IMR-90 (cell line): ENCODE measurements at places on chromosomes 1 and 21.

DNA sequence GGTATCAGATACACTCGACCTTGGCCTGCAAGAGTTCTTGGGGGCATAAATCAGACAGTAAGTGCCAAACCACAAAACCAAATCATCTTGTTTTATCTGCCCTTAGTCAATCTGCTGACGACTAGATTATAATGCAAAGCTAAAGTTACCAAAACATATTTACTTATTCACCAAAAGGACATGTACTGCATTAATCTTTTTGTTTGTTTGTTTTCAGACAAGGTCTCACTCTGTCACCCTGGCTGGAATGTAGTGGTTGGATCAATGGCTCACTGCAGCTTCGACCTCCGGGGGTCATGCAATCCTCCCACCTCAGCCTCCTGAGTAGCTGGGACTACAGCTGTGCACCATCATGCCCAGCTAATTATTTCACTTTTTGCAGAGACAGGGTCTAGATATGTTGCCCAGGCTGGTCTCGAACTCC, 114.7 kb downstream of the APP start:
- H3K27me3 ChIP-seq, result no peaks in the 10 kb centered on the region
- DNase-seq, result no peak
- H3K4me1 ChIP-seq, result peaks cover 4% of the 10 kb centered on the region; the same call in 1 of the 2 replicates
- H3K27ac ChIP-seq, result no peak overlapping the region
- peaks cover 4% of the 10 kb centered on the region for H3K36me3 ChIP-seq

DNA sequence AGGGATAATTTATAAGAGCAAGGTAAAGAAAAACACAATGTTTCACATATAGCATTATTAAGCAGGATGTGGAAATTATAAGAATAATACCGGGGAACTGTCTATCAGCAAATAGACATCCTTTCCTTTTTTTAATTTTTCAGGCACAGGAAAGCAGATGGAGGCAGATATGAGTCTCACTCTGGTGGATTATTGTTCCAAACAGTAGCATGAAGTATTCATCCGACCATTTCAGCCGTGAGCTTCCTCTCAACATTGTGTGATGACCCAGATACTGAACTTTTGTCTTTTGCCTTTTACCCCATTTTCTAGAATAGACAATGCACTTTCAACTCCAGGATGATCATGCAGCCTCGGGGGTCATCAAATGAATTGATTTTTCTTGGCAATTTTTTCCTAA, 599.8 kb downstream of the ADGRL2 start:
- no peak overlapping the region for H3K27ac ChIP-seq
- no peaks in the 10 kb centered on the region for H3K36me3 ChIP-seq
- H3K4me1 ChIP-seq, result no peaks in the 10 kb centered on the region

DNA sequence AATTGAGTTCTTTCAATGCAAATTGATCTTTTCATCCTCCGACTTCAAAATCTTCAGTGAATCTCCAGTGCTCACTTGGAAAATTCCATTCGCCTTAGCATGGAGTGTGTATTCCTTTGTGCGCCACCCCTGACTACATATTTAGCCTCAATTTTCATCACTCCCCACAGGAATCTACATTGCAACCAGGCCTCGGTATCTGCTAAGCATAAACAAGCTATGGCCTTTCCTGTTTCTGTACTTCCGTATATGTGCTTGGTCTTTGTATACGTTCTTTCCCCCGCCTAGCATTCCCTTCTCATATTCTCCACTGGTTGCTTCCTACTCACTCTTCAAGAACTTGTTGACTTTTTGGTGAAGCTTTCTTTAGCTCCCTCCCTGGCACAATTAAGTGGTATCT, 470.8 kb downstream of the LMO4 start:
- no peaks in the 10 kb centered on the region for H3K27me3 ChIP-seq
- peak; percentile 52 for DNase-seq
- no peaks in the 10 kb centered on the region for H3K36me3 ChIP-seq
- H3K4me3 ChIP-seq, result no peak overlapping the region
- peaks cover 10% of the 10 kb centered on the region for H3K4me1 ChIP-seq

DNA sequence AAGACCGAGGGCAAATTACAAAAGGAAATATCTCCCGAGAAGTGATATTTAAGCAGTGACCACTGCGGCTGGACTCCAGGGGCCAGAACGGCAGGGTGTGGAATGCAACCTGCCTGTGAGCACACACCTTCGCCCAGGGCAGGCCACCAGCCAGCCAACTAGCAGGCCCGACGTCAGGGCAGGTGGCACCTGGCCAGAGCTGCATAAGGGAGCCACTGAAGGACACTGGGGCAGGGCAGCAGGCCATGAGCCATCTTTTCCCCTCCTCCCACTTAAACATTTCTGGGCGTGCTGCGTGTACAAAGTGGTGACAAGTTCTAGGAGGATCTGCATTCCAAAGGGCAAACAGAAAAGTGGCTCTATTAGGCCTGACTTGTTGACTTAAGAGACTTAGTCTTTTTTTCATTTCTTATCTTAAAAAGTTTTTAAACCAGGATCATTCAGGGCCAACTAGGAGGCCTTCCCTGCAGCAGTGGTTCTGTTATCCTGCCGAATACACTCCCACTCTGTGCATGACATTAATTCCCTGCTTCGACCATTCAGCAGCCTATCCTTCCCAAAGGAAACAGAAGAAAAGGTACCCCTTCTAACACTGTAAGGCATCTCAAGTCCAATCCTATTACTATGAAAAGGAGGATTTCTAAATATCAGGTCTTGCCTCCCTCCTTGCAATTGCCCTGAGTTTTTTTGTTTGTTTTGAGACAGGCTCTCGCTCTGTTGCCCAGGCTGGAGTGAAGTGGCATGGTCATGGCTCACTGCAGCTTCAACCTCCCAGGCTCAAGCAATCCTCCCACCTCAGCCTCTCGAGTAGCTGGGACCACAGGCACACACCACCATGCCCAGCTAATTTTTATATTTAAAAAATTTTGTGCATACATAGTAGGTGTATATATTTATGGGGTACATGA, 96.3 kb downstream of the BCAR3 start:
- H3K27ac ChIP-seq, result peak overlapping the region; percentile 48; the same call in 1 of the 2 replicates
- peaks cover 9% of the 10 kb centered on the region for H3K4me1 ChIP-seq
- H3K4me3 ChIP-seq, result no peak overlapping the region
- H3K27me3 ChIP-seq, result no peaks in the 10 kb centered on the region
- H3K36me3 ChIP-seq, result peaks cover 53% of the 10 kb centered on the region
- no peak for DNase-seq

DNA sequence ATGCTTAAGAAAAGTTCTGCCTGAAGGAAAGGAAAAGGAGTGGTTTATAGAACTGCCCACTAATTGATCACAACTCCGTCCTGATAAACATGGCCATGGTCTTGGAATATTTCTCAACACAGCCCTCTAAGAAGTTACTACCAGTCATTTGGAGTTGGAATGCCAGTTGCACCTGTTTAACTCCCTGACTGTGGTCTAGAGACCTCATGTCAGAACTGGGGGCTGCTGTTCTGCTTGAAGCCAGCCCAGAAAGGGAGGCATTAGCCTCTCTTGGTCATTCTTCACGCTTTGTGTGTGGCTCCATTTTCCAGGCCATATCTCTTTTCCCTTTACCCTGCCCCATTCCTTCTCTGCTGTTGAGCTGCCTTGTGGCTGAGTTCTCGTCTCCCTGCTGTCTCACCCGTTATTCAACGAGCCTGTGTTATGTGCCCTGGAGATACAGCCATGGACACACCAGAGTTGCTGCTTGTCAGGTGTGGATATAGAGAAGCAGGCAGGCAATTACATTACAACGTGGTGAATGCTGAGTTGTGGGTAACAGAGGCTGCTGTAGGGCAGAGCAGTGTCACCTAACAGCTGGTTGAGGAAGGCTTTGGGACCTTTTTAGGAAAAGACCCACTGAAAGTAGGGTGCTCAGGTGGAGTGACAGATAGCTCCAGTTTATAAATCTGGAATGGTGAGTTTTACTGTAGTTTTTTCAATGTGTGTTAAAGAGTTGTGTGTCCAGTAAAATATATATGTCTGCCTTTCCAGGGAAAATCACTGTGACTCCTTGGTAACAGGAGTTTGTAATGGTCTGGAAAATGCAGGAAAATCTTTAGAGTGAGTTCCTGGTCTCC, 137.0 kb upstream of the IPO9 start:
- H3K27ac ChIP-seq, result no peak overlapping the region
- no peaks in the 10 kb centered on the region for H3K27me3 ChIP-seq
- DNase-seq, result no peak
- H3K4me3 ChIP-seq, result no peak overlapping the region
- H3K36me3 ChIP-seq, result no peaks in the 10 kb centered on the region

- DNase-seq, result peak; percentile 14
- no peaks in the 10 kb centered on the region for H3K36me3 ChIP-seq
- H3K4me3 ChIP-seq, result no peak overlapping the region
- H3K4me1 ChIP-seq, result no peaks in the 10 kb centered on the region
- no peak overlapping the region for H3K27ac ChIP-seq
- peaks cover 33% of the 10 kb centered on the region for H3K27me3 ChIP-seq
These were observed 52.0 kb downstream of the OLIG1 start for GRCh38 chr21:33121715-33122475.

DNA sequence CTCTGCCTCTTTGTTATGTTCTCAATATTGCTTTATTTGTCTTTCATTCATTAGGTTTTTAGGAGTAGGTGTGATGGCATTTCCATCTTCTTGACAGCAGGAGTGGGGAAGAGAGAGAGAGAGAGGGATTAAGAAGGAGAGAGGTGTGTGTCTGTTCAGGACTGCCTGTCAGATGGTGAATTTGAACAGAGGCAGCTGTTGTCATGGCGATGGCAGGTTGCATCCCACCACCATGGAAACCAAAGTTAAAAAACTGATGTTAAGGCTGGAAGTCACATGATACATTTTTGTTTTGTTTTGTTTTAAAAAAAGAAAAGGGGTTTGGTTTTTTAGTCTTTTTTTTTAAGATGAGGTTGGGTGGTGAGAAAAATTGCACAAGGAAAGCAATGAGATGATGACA, 18.3 kb downstream of the CACNA1E start:
- no peak overlapping the region for H3K27ac ChIP-seq
- H3K4me1 ChIP-seq, result no peaks in the 10 kb centered on the region
- no peaks in the 10 kb centered on the region for H3K36me3 ChIP-seq
- H3K4me3 ChIP-seq, result no peak overlapping the region
- H3K27me3 ChIP-seq, result no peaks in the 10 kb centered on the region
- DNase-seq, result no peak

DNA sequence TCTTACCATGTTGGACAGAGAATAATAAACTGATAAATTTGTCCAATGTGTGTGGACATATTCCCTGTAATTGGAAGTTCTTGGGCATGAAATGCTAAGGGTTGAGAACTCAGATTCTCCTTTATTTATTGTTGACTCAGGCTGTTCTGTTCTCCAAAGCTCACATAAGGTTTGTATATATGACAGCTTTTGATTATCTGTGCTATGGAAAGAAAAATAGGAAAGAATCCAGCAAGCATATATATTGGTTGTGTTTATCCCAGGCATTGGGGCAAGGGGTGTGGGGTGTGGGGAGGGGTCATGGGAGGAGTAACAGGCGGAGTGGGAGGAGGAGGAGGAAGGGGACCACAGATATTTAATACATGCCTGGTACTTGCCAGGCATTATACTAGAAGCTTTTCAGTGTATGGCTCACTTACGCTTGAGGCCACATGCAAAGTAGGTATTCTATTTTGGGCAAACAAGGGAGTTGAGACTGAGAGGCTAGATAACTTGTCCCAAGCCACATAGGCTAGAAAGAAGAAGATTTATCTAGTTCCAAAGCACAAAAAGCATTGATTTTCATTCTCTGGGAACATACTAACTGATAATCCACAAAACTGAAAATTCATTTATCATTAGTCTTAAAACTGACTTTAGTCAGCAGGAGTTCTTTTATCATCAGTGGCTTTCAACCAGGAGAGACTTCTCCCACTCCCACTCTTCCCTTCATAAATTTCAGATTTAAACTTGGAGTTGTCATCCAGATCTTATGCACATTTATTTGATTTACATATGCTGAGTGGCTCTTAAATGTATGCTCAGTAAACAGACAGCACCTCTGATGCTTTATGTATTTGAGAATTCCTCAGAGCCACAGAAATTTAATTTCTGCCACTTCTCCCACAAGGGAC, 27.2 kb downstream of the NGF start:
- no peak overlapping the region for H3K27ac ChIP-seq
- H3K4me1 ChIP-seq, result peaks cover 2% of the 10 kb centered on the region; the same call in 1 of the 2 replicates
- no peaks in the 10 kb centered on the region for H3K27me3 ChIP-seq
- H3K4me3 ChIP-seq, result no peak overlapping the region

GRCh38 chr1:192916021-192916420, 107.2 kb downstream of the RGS2 start:
- H3K27me3 ChIP-seq, result no peaks in the 10 kb centered on the region; the same call in none of the 2 replicates
- no peak overlapping the region for H3K27ac ChIP-seq
- no peaks in the 10 kb centered on the region for H3K4me1 ChIP-seq
- no peak for DNase-seq

- no peak for DNase-seq
- no peak overlapping the region for H3K27ac ChIP-seq
- no peaks in the 10 kb centered on the region for H3K4me1 ChIP-seq
These were observed 149.7 kb downstream of the PEX14 start for GRCh38 chr1:10624256-10625050.

DNA sequence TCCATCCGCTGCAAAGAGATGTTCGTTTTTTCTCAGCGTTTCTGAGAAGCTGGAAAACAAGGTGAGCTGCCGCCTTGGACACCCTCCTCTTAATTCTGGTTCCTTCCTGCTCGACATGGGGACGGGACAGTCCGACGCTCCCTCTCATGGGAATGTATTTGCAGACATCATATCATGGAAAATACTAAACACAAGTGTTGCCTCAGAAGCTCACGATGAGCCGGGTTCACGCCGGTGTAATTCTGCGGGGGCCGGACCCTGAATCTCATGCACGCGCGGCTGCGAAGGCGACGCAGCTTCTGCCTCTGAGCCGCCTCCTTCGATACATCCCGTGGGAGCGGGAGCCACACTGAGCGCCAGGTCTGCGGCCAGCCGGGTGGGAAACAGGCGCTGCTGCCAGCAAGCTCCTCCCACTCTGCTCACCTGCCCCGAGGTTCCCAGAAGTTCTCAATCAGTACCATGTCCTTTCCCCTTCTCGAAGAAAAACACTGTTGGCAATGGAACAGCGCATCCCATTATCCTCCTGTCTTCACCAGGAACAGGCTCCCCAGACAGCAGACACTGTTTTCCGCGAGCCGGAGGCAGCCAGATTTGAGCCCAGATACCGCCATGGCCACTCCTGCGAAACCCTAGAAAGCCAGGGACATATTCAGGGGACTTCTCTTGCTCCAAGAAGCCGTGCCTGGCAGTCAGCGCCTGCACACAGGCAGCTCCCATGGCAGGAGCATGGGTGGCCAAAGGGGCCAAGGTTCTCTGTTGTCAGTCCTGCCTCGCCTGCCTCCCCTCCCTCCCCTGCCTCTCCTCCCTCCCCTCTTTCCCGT, 98.0 kb downstream of the WDR4 start:
- H3K4me3 ChIP-seq, result no peak overlapping the region
- no peak overlapping the region for H3K27ac ChIP-seq
- no peaks in the 10 kb centered on the region for H3K4me1 ChIP-seq

DNA sequence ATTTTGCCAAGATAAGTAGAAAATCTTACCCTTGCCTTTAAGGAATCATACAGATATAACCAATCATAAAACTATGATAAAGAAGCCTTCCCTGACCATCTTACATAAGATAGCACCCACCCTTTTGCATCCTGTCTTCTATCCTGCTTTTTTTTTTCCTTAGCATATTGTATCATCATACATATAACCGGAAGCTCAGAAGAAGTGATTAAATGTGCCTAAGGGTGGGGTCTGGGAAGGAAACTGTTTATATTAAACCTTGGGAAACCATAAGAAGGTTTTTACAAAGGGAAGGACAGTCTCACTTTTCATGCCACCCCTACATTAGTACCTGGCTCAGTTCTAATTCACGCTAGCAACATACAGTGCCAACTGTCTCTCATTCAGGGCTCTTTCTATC, 66.8 kb downstream of the LUZP1 start:
- peak overlapping the region; percentile 74 for H3K27ac ChIP-seq
- H3K27me3 ChIP-seq, result no peaks in the 10 kb centered on the region
- peak; percentile 21 for DNase-seq
- H3K36me3 ChIP-seq, result peaks cover 8% of the 10 kb centered on the region
- no peak overlapping the region for H3K4me3 ChIP-seq
